ENCODE measurements at places on chromosomes 13 and 19. TPM values are rescaled to one million over a fixed set of nuclear protein-coding genes. Genes with fewer than 3 reads are reported as not detected.
A peak's percentile ranks its signal among the peaks of the same experiment; 100 is the strongest.

DNA sequence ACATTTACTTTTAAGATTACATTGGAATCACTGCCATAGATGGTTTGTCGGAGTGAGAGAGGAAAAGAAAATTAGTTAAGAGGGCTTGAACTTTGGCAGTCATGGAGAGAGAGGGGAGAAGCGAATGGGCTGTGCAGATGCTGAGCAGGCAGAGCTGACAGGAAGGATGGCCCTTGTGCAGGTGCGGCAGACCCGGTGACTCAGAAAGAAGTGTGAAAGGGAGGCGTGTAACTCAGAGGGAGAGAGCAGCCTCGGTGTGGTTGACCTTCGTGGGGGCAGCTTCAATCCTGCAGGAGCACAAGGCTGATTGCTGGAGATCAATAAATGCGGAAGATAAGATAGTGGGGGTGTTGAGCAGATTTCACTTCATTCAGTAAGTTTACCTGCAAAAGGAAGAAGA is 76.9 kb downstream of the TNFSF13B start:
- no peak for DNase-seq

DNA sequence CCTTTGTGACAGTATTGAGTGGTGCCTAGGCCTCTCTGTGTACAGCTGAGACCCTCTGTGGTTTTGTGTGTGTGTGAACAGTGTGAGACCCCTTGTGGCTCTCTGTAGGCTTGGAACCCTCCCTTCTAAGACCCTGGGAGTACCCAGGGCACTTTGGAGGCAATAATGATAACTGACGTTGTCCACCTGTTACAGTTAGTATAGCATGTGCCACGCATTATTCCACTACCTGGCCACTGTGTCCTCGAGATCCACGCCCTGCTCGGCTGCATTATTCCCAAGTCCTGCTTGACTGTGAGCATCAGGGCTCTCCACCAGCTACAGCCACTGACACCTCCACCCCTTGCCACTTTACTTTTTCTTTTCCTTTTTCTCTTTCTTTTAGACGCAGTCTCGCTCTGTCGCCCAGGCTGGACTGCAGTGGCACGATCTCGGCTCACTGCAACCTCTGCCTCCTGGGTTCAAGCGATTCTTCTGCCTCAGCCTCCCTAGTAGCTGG is 2.0 kb downstream of the GRAMD1A start:
- no peak for DNase-seq

DNA sequence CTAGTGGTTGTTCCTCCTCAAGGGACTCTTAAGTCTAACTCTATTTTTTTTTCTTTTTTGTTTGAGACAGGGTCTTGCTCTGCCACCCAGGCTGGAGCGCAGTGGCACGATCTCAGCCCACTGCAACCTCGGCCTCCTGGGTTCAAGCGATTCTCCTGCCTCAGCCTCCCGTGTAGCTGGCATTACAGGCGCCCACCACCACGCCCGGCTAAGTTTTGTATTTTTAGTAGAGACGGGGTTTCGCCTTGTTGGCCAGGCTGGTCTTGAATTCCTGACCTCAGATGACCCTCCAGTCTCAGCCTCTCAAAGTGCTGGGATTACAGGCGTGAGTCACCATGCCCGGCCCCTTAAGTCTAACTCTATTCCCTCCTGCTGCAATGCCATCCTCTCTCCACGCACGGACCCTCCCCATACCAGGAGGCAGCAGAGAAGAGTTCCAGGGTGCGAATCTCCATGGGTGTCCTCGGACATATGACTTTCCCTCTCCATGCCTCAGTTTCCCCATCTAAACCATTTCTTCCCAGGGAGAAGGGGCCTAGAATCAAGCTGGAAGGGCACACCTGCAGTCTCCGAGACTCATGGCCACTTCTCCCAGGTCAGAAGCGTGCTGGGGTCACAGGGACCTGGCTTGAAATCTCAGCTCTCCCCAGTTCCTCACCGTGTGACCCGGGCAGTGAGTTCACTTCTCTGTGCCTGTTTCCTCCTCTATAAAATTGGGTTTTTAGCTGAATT is 6.0 kb upstream of the BCL3 start:
- DNase-seq, result no peak

GRCh38 chr13:57128909-57129308 is 11.8 kb upstream of the PRR20A start:
- no peak for DNase-seq

DNA sequence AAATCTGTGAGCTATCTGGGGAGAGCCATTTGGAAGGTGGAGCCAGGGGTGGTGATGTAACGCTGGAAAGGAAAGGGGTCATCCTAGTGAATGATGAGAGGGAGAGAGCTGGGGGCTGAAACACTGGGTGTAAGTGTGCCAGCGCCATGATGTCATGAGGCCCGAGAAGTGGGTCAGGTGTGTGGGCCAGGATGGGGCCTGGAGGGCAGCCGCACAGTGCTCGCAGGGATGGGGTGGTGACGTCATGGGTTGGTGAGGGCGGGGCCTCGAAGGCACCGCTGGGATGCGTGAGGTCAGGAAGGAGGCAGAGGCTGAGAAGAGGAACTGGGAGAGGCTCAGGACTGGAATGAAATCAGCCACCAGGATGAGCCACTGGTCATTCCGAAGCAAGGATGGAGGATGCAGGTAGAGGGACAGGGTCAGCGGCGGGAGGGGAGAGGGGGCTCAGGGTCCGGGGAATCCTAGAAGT is 4.4 kb downstream of the CCDC61 start:
- DNase-seq, result no peak

PINLYP gene
- total RNA-seq, result 4.6 TPM

GRCh38 chr19:57248646-57249045 is 8.2 kb downstream of the ZNF805 start:
- no peak for DNase-seq

DNA sequence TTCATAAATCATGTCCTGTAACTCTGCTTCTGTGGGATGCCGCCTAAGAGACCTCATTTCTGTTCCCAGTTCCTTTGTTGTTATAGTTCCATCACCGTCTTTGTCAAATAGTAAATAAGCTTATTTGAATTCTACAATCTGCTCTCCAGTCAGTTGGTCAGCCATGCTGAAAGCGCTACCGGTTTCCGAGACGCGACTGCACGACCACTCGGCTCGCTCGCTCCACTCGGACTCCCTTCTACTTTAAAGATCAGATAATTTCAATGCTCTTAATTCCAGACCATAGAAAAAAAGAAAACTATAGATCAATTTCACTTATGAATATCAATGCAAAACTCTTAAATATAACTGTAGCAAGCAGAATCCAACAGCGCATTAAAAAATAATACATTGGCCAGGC is 64.2 kb upstream of the STK24 start:
- DNase-seq, result no peak

DNA sequence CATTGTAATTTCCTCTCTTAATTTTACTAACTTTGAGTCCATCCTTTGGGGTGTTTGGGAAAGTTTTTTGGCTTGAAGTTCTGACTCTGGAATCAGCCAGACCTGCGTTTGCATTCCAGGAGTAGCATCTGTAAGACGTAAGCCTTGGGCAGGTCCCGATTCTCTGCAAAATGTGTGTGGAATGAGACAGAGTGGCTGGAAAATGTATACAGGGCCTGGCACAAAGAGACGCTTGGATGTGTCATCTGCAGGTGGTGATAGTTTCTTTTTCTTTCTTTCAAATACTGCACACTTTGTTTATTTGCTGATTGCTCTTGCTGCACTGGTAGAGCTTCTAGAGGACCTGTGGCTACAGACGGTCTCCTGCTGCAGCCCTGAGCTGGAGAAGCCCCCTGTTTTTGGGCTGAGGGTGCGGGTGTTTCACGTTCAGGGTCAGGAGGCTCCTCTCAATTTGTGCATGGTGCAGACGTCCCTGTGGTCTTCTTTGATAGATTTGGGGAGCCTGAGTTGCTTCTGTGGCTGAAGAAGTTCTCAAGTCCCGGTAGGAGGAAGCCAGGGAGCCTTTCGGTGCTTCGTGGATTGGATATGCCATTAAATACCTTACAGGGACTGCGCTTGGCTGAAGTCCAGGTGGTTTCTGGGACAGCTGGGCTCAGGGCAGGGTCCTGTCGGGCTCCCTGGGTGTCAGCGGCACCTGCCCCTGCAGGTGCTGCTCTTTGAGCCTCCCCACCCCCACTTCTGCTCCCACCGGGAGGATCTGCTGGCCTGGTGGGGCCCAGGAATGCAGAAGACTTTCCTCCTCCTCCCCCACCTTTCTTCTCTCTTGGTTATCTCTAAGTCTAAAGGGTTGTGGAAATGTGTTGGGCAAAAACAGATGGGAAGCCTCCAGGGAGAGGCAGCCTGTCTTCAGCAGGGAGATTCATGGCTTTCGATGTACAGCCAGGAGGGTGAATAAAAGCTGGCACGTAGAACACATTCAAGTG is 44.0 kb upstream of the GAS6 start:
- DNase-seq, result peak; percentile 55

DNA sequence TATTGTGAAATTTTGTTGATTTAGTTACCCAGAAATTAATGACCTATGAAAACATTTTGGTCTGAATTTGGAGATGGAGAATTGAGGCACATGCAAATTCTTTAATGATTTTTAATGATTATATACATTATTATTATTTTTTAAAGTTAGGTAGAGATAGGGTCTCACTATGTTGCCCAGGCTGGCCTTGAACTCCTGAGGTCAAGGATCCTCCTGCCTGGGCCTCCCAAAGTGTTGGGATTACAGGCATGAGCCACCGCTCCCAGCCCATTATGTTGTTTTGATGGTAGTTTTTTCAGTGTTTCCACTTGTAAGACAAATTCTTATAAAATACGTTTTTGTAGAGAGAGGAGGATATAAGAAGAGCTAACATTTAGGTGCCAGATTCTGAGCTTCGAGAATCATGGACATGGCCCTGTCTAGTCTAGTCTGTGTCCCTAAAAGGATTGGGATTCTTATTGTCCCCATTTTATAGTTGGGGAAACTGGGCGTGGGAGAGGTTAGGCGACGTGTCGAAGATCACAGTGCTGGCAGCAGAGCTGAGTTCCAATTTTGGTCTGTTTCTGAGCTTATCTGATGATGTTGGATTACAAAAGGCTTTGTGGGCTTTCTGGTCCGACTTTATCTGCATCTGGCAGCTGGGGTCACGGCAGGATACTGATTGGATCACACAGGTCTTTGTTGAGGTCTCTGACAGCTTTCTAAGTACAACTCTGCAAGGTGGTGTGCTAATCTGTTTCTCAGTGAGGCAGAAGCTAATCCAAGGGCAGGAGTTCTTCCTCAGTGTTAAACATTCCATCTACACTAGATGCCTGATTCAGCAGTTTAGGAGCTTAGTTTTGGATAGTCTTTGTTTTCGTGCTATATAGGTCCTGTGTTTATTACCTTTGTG is 7.5 kb upstream of the WDR88 start:
- no peak for DNase-seq

DNA sequence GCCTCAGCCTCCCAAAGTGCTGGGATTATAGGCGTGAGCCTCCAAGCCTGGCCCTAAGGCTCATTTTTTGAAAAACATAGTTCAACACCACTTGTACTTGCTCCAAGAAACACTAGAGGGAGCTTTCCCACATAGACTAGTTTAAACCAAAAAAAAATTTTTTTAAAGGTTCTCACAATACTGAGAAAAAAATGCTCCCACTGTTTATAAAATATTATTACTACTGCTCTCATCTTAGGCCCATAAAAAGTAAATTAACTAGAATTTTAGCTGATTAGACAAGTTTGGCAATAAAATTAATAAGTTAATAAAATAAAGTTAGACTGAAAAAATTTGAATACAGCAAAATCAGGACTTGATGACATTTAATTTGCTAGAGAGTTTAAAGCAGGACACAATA is 109.5 kb downstream of the TBC1D4 start:
- no peak for DNase-seq

- no peak for DNase-seq
These were observed 24.6 kb downstream of the DNM2 start for GRCh38 chr19:10742476-10742875.

DNA sequence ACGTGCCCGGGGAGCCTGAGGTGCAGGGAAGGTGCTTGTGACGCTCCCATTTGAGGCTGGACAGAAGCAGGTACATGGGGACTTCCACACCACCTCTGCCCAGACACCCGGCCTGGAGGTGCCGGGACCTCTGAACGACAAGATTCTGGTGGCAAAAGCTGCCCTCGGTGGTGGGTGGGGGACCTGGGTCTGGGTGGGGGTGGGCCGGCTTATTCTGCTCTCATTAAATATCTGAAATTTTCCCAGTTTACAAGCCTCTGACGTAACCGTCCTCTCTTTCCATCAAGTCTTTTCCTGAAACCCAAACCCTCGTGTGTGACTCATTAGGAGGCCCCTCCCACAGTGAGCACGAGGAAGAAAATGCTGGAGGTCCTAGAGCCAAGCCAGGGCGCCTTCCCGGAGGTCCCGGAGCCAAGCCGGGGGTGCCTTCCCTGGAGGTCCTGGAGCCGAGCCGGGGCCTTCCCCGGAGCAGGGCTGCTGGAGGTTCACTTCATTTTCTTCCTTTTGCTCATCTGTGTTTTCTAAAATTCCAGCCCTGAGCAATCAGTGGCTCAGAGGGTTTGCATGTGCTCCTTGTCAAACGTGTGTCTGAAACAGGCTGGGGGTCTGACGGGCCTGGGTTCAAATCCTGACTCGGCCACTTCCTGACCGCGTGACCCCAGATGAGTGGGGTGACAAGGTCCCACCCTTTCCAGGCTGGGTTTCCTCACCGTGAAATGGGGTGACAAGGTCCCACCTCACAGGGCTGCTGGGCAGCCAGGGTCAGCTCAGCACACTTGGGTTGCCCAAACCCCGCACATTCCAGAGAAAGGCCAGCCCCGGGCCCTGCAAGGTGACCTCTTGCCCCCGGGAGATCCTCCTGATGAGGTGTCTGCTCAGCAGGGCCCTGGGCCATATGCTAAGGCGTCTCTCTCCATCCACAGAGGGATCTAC is 10.0 kb downstream of the CFD start:
- no peak for DNase-seq

DNA sequence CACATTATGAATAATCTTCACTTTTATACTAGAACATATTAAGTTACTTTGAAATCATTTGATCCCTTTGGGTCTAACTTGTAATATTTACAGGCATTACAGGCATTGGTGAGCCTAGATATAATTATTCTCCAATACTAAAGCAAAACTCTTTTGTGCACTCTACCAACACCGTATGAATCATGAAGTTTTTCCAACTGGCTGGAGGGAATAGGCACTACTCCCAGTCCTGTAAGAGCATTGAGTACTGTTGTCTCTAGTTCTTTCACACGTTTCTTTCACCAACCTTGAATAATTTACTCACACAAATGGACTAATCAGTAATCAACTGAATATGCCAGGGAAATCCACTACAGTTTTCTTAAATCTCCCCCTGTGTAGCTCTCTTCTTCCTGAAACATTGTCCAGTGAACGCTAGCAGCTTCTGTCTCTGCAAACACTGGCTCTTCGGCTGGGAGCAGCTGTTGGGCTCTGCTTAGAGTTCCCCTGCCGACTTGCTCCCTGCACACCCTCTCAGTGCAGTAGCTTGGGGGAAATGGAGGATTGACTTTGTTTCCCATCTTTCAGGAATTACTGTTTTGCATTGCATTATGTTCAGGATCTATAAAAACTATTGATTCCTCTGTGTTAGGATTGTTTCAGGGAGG is 476.7 kb downstream of the RFC3 start:
- DNase-seq, result no peak

- no peak for DNase-seq
These were observed 105.0 kb downstream of the SUCLA2 start for GRCh38 chr13:47896111-47896510.

- DNase-seq, result peak; percentile 98
These were observed 10.4 kb downstream of the ATP4B start for GRCh38 chr13:113647351-113648215.

GRCh38 chr19:35304036-35304435 is 12.1 kb downstream of the MAG start:
- DNase-seq, result no peak

GRCh38 chr19:39248806-39249205 is at the start of gene IFNL4:
TSS of gene IFNL4 (minus strand) at chr19:39248856.
- DNase-seq, result no peak
